ENCODE measurements at places on chromosomes 11 and 22.

GRCh38 chr22:19240813-19241592 lies 50.5 kb downstream of the CLTCL1 start:
- DNase-seq: no peak

DNA sequence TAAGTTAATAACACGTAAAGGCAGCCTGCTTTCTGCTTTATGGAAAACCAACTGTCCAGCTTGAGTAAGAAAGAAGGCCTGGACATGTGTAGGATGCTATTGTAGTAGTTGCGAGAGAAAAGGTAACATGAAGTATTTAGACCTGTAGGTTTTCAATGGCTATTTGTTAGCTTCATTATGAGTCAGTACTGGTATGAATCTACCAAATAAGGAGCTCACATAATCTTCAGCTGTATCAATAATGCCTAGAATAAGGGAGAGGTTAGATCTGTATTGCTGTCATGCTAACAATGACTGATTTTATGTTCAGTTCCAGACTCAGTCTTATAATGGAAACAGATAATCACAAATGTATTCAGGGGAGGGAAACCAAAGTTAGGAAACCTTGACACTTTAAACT lies 550.3 kb downstream of the CNTN5 start:
- DNase-seq: no peak

DNA sequence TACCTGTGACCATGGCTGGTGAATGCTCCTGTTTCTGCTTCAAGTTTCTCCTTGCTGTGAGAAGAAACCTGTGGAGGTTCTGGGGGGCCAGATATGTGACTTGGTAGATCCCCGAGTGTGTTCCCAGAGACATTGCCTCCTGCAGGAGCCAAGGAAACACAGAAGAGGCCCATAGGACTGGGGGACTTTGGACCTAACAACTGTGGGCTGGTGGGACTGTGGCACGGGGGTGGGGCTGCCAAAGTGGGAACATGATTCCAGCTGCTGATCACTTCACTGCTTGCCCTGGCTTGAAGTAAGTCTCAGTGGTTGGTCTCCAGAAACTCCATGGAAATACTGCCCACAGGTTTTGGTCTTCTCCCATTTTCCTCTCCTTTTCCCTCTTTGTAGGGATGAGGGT lies 4.1 kb upstream of the NR1H3 start:
- no peak for DNase-seq

DNA sequence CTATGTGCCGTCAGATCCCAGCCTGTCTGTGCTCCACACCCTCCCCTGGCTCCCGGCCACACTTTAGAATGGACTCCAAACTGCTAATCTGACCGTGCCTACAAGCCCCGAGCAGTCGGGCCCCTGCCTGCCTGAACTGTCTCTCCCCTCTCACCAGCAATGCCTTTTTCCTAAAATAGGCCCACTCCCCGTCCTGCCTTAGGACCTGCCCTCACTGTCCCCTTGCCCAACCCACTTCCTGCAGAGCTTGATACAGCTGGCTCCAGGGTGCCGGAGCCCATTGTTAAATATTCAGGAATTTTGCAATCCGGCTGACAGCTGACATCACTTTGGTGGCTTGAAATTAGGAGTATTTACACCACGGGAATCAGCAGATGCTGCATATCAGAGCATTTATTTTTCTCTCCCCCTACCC lies 21.4 kb downstream of the MN1 start:
- no peak for DNase-seq

DNA sequence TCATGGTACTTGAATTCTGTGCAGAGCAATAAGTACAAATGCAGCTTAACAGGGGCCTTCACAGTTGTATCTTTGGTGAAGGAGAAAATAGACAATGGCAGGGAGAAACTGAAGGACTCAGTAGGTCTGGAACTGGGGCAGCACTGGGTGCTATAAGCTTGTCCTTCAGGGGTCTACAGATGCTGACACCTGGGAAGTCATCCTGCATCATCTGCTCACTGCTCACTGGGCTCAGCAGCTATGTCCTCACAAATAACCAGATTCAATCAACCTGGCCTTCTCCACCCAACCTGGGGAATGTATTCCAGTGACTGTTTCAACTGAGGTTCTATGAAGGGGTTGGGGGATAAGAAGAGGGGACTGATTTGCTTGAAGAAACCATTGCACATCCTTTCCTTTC lies 117.0 kb downstream of the ZNF280B start:
- DNase-seq: no peak

GRCh38 chr11:13140873-13141655 lies 131.9 kb downstream of the RASSF10 start:
- no peak for DNase-seq

DNA sequence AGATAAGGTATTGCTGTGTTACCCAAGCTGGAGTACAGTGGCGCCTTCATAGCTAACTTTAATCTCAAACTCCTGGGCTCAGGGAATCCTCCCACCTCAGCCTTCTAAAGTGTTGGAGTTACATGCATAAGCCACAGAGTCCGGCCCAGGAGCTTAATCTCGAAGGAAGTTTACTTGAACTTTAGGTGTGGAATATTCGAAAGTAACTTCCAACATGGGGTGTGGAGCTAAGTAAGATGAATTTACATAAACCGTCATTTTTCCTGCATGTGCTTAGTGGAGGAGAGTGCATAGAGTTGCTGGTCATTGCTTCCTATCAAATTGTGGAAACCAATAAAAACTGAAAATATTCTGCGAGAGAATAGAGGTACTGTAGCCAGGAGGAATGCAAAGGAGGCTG lies 1.5 kb downstream of the ATG13 start:
- no peak for DNase-seq

DNA sequence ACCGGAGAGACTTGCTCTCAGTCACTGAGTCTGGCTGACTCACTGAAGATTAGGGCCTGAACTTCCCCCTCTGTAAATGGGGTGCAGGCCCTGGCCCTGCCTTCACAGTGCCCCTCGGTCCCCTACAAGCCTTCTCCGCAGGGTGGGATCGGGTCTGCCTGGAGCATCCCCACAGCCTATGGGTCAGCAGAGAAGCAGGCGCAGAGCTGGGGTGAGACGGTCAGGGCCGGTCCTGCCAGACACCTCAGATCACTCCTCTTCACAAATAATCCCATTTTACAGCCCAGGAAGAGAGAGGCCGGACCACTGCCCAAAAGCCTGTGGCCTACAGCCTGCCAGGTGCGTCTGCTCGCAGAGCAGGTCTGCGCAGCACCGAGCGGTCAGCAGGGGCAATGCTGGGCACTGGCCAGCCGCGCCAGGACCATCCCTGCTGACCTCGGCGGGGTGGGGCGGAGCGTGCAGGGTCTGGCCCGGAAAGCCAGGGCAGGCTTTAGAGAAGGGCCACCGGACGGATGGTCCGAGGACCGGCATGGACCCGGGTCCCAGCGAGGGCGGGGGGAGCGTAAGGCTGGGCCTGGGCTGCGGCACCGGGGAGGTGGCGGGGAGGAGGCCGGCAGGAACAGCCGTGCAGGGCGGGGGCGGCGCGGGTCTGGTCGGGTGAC lies 522 bp upstream of the SEPTIN5 start:
- no peak for DNase-seq

DNA sequence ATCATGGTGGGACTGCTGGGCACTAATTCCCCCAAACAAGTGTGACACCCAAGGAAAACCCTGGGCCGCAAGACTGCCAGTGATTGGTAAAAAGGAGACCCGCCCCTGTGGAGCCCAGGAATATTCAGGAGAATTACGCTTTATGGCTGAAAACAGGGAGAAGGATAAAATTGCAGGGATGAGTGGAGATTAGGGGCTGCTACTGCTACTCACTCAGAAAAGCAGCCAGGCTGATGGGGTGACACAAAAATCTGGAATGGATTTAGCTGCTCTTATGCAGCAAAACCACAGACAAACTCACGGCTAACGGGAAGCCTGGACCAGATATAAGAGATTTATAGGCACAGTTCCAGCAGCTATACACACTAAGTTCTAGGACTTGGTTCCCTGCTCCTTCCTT lies 4.4 kb upstream of the FBXO3 start:
- no peak for DNase-seq

Data from frontal cortex (tissue), 4 donors.